ENCODE measurements at places on chromosomes 1 and 21. TPM values are rescaled to one million over a fixed set of nuclear protein-coding genes. Genes with fewer than 3 reads are reported as not detected.

Gene RHEX
- not detected for total RNA-seq

Gene RGSL1
- total RNA-seq, result not detected

Gene PTAFR
- total RNA-seq, result 13.4 TPM

Gene OR2AK2
- not detected for total RNA-seq

Gene CLDN17
- not detected for total RNA-seq

Gene TRIM58
- 0.35 TPM for total RNA-seq

Gene GCSAML
- total RNA-seq, result not detected

Gene SERPINC1
- total RNA-seq, result 0.34 TPM

Gene SERINC2
- 2.6 TPM for total RNA-seq

Gene SEMA4A
- total RNA-seq, result 0.98 TPM

Gene F13B
- not detected for total RNA-seq

Gene FCGR3A
- total RNA-seq, result 4.3 TPM

Gene S100A9
- total RNA-seq, result 129 TPM

Gene LCE3D
- not detected for total RNA-seq

Gene TCHH
- 0.07 TPM for total RNA-seq

DNA sequence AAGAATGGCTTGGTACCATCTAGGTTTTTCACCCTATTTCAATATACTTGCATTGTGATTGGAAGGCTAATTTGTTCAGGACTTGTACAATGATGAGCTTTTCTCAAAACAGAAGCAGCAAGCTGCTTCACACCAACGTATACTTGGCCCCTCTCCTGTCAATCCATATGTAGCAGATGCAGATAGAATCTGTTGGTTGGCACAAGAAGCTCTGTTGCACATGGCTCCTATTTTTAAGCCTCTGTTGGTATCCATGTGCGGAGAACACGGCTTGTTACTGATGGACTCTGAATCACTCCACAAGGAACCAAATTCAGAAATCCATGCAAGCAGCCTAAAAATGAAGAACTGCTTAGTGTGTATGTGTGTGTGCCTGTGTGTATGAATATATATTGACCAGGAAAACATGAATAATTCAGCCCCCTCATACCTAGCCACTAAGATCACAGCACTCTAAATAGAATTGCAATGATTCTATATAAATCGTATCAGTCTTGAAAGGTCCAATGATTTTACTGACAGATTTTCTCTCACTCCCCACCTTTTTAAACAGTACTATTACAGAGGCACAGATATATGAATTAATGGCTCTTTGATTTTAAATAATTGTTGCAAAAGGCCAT lies 258.4 kb upstream of the DPYD start:
- no peak for DNase-seq

- no peak for DNase-seq
Observed at GRCh38 chr1:62484824-62485468, 48.1 kb downstream of the USP1 start.

- no peak for DNase-seq
Observed at GRCh38 chr1:230818367-230818766, 50.0 kb downstream of the C1orf198 start.

GRCh38 chr1:159185121-159185520 lies 13.7 kb downstream of the CADM3 start:
- no peak for DNase-seq

GRCh38 chr1:207304710-207305488 lies 16.6 kb upstream of the CD55 start:
- DNase-seq, result no peak

DNA sequence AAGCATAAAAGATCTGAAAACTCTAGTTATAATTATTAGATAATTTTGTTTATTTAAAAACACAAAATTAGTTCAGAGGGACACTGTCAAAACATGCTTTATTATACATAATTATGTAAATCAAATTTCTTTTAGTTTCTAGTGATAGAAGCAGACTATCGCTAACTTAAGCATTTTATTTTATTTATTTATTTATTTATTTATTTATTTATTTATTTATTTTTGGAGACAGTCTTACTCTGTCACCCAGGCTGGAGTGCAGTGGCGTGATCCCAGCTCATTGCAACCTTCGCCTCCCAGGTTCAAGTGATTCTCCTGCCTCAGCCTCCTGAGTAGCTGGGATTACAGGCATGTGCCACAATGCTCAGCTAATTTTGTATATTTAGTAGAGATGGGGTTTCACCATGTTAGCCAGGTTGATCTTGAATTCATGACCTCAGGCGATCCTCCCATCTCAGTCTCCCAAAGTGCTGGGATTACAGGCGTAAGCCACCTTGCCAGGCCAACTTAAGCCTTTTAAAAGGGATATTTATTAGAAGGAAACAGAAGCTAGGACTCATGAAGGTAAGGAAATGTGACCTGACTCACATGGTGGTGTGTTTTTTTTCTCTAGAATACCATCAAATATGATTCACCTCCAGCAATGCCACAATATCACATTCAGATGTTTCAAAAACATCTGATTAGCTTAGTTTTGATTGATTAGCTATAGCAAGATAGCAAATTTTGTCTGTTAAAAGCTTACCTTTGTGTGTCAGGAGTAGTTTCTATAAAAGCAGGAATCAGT lies 1357.4 kb upstream of the ADGRL4 start:
- DNase-seq, result no peak

GRCh38 chr1:15371610-15372545 lies 37.8 kb upstream of the EFHD2 start:
- peak; percentile 23 for DNase-seq

DNA sequence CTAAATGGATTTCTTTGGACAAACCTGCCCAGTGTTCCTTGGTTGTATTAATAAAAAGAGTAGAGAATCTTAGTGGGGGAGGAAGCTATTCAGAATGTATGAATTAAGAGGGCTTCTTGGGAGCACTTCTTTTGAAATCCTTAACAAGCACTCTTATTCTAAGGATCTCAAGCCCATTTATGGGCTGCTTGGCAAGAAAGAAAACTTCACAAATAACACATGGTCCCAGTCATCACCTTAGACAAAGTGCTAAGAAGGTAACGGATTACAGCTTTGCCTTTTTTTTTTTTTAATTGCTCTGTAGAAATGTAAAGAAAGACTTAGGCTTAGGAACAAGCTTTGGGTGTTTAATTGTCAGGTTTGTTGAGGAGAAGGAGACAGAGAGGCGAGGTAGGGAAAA lies 76.6 kb upstream of the IPO9 start:
- no peak for DNase-seq

DNA sequence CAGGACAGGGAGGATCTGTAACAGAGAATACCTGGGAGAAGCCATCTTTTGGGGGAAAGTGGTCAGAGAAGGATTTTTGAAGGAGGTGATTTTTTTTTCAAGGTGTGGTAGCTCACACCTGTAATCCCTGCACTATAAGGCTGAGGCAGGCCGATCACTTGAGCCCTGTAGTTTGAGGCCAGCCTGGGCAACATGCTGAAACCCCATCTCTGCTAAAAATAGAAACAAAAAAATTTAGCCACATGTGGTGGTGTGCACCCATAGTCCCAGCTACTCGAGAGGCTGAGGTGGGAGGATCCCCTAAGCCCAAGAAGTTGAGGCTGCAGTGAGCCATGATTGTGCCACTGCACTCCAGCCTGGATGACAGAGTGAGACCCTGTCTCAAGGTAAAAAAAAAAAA lies 67.4 kb upstream of the ARTN start:
- DNase-seq, result no peak

DNA sequence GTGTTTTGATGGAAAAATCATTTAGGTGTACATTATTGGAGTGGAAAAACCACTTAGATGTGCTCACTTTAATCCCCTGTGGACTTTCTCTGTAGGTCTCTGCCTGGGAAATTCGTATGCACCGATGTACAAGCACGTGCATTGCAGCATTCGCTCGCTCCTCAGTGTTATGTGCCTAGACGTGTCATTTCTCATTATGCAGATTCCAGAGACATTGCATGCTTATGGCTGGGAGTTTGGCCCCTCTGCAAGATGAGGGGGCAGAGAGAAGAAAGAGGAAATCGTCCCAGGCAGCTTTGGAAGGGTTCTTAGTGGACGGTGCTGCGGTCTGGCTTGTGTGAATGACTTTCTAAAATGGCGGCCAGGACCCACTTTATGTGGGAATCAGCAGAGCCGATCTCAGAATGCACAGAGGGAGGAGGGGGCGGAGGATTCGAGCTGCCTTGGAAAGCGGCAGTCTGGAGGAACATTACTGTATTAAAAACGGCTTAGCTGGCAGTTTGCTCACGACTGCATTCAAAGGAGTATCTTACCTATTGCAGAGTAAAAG lies 2.3 kb downstream of the SPEN start:
- DNase-seq, result no peak

- no peak for DNase-seq
Observed at GRCh38 chr1:63914241-63914640, 140.4 kb downstream of the ROR1 start.

GRCh38 chr1:15027515-15027986 lies 126.0 kb upstream of the TMEM51 start:
- peak; percentile 77 for DNase-seq

GRCh38 chr1:94205639-94206038 lies 31.7 kb downstream of the ARHGAP29 start:
- DNase-seq, result no peak

DNA sequence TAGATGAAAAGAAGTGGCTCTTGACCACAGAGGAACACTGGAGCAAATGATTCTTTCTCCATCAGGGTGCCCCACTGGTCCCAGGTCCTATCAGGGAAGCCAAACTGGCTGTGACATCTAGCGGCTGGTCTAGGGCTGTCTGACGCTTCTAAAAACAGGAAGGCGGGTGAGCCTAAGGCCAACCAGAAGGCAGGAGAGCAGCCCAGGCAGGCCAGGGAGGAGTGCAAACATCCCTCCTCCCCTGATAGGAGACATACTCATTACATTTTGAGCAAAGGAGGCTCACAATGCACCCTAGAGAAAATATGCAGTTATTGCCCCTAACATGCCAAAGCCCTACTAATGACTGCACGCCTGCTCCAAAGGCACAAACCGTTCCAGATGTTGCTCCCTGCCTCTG lies 10.4 kb upstream of the FOXE3 start:
- no peak for DNase-seq

DNA sequence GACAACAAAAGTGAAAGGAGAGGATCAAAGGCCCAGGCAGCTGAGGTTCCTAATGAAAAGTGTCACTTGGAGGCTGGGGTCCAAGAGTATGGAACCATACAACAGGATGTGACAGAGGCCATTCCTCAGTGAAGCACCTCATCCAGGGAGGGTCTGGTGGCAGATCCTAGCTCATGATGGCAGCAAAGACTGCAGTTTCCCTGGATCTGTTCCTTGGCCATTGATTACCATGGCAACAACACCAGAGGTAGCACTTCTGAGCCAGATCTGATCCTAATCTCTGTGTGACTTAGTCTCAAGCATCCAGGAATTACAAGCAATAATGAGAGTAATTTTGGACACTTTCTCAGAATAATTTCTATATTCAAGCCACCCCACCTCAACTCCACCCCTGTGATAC lies 12.9 kb downstream of the FAM177B start:
- DNase-seq, result no peak

DNA sequence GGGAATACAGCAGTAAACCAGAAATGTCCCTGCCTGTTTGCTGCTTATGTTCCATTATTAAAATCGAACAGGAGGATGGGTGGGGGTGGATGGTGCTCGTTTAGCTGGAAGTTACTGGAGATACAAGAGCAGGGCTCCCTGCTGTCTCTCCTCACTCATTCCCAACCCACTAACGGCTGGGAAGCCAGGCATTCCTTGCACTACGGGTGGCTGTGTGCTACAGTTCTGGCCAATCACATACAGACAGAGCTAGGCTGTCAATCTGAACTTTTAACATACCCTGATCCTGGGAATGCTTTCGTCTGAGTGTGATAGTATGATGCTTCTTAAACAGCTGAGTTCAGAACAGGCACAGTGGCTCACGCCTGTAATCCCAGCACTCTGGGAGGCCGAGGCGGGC lies 7.0 kb downstream of the SIPA1L2 start:
- no peak for DNase-seq

- peak; percentile 95 for DNase-seq
Observed at GRCh38 chr1:182604175-182605164, at the start of gene RGS16. Gene RGS16, minus strand, starts transcription at chr1:182604389. Its CDS starts 130 bp downstream, at chr1:182604259.

DNA sequence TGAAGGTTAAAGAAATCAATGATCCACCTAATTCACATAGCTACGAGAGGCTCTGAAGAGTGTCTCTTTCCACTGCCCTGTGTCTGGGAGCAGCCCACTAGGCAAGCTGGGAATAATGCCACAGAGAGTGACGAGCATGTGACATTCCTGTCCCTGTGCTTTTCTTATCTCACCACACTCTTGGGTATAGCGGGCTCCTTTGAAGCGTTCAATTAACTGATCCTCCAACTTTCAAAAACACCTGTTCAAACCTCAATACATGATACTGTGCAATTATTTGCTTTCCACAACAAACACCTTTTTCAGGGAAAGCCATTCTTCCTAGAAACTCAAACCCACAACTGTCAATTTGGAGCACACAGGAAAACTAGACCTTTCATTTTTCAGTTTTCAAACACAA lies 43.4 kb downstream of the PLPP3 start:
- DNase-seq, result peak; percentile 54

DNA sequence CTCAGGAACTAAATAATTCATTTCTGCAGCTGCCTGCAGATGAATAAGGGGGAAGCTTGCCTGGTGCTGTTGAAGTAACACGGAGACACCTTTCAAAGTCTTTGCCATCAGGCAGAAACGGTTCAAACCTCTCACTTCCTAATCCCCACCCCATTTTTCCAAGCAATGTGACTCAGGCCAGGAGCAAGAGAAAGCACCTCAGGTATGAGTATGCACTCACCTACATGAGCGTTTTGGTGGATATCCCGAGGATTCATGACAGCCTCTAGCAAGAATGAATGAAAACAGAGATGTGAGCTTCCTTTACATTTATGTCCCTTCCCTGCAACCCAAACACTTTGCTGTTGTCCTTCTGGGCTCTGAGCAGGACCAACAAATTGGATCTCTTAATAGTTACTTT lies 63.4 kb upstream of the LAX1 start:
- no peak for DNase-seq

DNA sequence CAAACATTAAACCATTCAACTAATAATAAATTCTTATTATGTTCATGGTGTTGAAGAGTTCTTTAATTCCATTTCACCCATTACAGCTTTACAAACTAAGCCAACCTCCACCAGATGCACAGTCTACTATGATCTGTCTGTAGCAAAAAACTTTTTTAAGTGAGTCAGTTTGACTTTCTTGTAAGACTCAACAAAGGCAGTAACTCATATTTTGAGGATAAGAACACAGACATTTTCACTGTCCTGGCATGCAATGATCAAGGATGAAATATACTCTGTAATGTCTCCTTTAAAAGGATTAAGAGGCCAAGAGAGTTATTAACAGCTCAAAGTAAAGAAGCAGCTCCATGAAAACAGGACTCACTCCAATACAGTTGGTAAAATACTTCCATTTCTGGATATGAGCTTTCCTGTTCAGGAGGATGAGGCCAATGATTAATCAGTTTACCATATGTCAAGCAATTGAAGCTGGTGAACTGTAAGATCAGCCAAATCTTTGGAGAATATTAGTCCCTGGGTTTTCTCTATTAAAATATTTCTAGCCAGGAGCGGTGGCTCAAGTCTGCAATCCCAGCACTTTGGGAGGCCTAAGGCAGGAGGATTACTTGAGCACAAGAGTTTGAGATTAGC lies 20.6 kb downstream of the XKR8 start:
- DNase-seq, result no peak

All from heart right ventricle (tissue), 16 donors.